Activated CD4-positive, alpha-beta T cell treated with anti-CD3 and anti-CD28 coated beads, Interleukin-2, Interleukin-4, amounts not matched to agents 100 ng/mL and 50 ng/mL, durations not matched to agents 16 hours and 8 hours (primary cell): ENCODE measurements at places on chromosomes 6 and 20.

- peak; percentile 52 for DNase-seq
These were observed 171.4 kb downstream of the GMPR start for GRCh38 chr6:16409531-16410441.

GRCh38 chr6:40210628-40211056 lies 276.4 kb upstream of the MOCS1 start:
- no peak for DNase-seq

DNA sequence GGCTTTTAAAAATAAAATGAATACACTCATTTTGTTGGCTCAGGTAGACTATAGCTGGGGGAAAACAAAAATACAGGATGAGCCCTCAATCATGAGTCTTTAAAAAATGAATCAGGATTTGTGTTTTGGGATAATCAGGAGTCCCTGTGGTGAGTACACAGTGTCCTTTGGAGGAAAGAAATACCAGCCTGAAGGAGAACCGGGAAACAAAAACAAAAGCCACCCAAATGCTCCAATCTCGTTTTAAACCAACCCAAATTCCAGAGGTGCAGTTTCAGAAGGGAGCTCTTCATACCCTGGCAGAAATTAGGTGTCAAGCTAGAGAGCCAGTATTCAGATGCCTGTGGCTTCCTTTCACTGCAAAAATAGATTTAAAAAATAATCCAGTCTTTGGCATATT lies 23.3 kb upstream of the FOXA2 start:
- DNase-seq = no peak

DNA sequence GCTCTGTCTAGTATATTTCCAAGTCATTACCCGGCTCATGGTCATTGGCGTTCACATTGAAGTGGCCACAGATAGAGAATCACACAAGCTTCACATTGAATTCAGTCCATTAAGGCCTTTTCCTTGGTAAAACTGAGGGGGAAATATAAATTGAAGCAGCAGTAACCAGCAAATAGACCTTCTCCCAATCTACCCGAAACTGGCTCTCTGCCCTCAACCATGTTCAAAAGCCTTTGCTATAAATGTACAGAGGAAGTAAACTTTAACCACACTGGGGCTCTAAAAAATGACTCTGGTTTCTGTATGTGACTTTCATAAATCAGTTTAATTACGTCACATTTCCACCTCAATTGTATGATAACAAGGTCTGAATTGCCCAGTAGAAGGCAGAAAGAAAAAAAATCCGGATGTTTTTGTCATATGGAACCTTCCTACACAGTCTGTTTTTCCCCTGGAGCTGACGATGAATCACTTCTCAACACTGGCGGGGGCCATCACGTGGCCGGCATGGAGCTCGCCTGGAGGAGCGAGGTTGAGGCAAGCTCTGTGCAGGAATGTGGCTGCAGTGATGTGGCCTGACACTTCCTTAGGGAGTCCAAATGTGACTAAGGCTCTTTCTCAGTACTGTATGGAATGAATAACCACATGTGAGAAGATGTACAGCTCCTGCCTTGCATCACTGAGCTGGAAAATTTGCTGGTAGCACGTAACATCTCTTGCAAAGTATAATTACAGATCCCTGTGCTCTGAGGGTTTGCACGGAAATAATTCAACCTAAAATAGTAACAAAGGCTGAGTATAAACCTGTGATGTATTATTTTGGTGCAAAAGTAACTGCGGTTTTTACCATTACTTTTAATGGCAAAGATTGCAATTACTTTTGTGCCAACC lies 58.6 kb upstream of the SNX9 start:
- peak; percentile 91 for DNase-seq

DNA sequence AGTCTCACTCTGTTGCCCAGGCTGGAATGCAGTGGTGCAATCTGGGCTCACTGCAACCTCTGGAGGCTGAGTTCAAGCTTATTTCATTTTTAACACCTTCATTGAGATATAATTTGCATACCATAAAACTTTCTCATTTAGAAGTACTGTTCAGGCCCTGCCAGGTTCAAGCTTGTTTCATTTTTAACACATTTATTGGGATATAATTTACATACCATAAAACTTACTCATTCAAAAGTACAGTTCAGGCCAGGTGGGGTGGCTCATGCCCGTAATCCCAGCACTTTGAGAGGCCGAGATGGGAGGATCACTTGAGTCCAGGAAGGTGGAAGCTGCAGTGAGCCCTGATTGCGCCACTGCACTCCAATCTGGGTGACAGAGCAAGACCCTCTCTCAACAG lies 5.5 kb downstream of the OR2B6 start:
- DNase-seq = no peak

DNA sequence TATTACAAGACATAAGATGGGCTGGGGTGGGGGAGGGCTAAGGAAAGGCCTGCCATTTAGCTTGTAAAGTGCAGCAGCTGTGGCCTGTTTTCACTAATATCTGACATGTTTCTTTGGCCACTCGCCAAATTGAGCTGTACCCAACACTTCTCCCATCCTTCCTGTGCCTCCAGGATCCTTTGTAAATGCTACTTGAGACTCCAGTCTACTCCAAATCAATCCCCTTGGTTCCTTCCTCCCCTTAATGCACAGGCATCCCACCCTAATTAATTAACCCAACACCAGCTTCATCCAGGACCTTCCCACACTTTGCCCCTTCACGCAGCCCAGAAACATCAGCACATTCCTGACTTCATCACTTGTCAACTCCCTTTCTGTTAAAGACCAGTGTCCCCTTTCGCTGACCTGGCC lies 55.0 kb upstream of the TCF21 start:
- no peak for DNase-seq

- no peak for DNase-seq
These were observed 43.0 kb upstream of the ZNF217 start for GRCh38 chr20:53636540-53637097.

GRCh38 chr6:149933461-149933860 lies 8.4 kb upstream of the ULBP2 start:
- no peak for DNase-seq

DNA sequence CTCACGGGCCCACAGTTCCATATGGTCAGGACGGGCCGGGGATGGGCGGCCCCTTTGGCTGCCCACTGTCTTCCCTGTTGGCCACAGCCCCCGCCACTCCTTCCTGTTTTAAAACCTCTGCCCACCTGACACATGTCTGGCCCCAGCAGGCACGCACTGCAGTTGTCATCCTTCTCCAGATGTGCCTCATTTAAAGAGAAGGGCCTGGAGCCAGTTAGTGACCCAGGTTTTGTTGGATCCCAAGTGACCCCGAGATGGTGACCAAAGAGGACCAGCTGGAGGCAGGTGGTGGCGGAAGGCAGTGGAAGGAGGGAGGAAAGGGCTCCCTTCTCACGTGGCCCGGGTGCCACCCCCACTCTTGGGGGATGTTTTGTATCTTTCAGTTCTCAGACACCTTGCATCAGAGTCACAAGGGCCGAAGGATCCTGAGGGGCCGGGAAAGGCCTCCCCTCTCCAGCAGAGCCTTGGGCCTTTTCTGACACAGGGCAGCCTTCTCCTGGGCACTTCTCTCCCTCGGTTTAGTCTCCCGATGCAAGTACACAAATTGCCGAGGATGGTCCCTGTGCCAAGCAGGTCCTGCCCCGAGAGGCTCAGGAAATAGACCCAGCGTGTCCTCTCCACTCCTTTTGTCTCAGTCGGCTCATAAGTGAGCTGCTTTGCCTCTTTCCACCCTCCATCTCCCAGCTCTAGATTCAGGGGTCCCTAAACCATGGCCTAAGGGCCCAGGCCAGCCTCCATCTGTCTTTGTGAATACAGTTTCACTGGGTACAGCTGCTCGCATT lies 117.6 kb downstream of the SULF2 start:
- DNase-seq = no peak

GRCh38 chr20:1973601-1974440 lies 20.0 kb downstream of the PDYN start:
- DNase-seq = no peak

DNA sequence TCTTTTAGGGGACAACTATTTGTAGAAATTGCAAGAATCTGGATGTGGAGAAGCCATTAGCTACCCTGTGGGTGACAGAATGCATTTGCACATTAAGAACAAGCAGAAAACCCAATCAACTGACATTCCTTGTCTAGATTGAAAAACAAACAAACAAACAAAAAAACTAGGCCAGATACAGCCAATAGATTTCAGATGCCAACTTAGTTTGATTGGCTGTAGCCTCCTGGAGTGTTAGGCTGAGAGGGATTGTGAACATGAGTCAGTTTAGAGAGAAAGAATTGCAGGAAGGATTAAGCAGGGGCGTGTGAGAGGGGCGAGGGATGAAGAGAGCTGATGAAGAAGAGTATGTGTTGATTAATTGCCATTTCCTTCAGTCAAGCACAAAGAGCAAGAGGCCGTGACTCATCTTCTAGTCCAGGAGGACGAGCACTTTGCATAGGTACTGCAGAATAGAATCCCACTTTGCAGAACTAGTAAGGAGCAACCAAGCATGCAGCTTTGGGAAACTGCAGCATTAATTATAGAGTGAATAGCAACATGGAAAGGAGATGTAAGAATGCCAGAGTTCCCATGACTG lies 188.0 kb upstream of the RAB32 start:
- no peak for DNase-seq

- no peak for DNase-seq
These were observed 518.1 kb downstream of the TFAP2A start for GRCh38 chr6:9896806-9897205.

DNA sequence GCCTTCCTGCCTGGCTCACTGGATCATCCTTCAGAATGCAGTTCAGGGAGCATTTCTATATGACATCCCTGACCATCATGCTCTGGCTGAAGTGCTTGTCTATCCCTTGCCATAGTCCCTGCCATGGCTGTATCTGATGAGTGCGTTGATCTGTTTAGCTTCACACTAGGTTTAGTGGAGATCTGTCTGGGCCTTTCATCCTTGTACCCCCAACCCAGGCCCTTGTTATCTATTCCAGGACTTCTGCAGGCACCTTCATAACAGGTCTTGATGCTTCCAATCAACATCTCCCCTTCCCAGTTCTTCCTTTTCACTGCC lies 102.4 kb downstream of the QRSL1 start:
- DNase-seq = no peak

DNA sequence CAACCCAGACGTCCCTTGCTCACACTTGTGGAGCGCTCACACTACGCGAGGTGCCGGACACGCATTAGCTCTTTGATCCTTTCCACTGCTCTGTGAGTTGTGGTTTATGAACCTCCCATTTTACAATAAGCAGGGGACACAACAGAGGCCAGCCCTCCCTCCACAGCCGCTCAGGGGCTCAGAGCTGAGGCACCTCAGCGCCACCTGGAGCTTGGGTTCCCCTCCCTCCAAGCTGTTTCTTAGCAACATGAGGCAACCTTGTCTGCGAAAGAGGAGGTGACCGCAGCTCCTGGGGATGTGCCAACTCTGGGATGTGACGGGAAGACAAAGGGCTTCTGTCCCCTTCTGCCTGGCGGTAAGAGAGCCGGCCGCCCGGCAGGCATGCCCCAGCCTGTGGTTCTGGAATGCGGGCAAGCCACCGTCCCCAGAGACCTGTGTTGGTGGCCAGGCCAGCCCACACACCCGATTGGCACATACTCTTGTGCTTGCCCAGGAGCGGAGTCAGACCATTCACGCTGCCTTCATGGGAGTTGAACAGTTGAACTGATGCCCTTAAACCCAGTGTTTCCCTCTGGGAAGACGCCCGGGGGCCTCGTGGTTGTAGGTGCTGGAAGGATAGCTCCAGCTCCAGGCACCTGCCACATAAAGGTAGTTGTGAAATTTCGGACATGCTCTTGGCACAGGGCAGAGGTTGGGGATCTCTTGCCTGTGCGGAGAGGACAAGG lies 44.5 kb downstream of the RBM38 start:
- no peak for DNase-seq

DNA sequence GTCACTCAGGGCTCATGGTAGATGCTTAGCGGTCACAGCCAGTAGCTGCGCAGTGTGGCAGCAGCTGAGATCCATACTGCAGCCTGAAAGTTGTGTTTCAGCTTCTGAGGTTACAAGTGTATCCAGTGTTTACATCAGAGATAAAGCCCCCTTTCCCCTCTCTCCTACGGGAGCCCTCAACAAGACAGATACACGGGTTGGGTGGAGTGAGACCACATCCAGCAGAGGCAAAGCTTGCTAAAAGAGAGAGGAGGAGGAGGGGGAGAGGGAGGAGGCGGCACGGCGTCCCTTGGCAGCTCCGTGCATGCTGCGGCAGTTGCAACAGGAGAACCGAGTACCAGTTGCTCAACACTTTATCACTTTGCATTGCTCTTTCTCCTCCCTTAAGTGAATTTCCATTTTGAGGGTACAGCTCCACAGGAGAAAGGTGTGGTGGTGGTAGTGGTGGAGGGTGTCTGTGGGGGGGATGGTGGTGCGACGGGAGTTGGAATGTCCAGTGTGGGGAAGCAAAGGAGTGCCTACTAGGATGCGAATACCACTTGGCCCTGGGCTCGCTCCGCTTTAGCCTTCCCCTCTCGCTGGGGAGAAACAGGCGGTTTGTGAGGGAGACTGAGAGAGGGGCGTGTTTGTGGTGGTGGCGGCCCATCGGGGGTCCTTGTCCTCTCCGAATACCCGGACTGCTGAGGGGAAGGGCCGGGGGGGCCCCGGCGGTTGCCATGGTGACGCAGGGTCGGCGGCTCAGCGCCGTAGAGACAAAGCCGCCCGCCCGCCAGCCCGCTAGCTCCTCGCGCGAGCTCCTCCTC lies 405 bp upstream of the RNF182 start:
- no peak for DNase-seq

GRCh38 chr6:147201885-147202515 lies 2.2 kb upstream of the STXBP5 start:
- DNase-seq = peak; percentile 16

GRCh38 chr6:28867086-28867409 lies 56.7 kb downstream of the TRIM27 start:
- peak; percentile 22 for DNase-seq

GRCh38 chr6:39189915-39190544 lies 39.2 kb downstream of the KCNK5 start:
- peak; percentile 17 for DNase-seq

DNA sequence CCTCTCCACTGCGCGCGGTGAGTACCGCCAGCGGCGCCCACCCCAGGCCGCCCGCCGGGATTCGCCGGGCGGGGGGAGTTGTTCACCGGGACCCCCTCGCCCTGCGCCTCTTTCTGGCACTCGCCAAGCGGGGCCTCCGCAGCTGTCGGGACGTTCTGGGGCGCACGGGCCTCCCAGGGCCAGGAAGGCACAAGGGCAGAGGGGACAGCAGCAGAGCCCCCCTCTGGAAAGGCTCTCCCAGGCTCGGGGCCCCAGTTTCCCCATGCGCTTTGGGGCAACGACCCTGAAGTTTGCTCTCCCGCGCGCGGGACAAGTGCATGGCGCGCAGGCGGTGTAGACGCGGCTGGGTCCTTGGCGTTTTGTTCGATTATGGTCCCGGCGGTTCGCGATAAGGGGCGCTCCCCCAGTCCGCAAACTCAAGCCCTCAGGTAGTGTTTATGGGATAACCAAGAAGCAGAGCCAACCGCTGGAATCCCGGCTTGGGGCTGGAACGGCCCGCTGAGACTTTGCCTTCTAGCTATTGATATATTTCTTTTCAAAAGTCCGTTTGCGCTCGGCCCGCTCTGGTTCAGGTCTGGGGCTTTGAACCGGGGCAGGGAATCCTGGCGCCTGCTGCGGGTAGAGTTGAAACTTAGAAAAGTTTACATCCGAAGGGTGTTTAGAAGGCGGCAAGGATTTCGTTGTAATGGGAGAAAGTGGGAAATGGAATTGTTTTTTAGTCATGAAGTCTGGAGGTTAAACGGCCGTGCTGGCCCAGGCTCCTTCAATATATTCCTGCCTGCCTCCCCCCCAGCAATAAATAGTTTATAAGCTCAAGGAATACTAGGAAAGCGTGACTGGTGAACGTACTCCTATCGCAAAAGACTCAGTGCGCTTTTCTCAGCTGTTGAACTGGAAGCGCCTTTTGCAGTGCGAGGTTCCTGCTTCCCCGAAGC lies 595 bp downstream of the EYA2 start:
- no peak for DNase-seq

- DNase-seq = peak; percentile 6
These were observed 87.8 kb downstream of the GMDS start for GRCh38 chr6:2157441-2158127.
